ENCODE measurements at places on chromosomes 1 and 21. TPM values are rescaled to one million over a fixed set of nuclear protein-coding genes. Genes with fewer than 3 reads are reported as not detected.

The TEX38 gene
- not detected for total RNA-seq

The OR2L3 gene
- total RNA-seq: not detected

The CFHR1 gene
- total RNA-seq: not detected

The TIMM17A gene
- total RNA-seq: 49.6 TPM

The AMY2B gene
- 30.9 TPM for total RNA-seq

The GJA9 gene
- not detected for total RNA-seq

The ATP1A2 gene
- not detected for total RNA-seq

The LPAR3 gene
- total RNA-seq: 0.87 TPM

The OR10Z1 gene
- total RNA-seq: not detected

The TIE1 gene
- not detected for total RNA-seq

The HOOK1 gene
- 18.1 TPM for total RNA-seq

The PAQR6 gene
- 3.4 TPM for total RNA-seq

The RPTN gene
- total RNA-seq: not detected

The KCNA3 gene
- 112 TPM for total RNA-seq

The CALML6 gene
- total RNA-seq: 0.47 TPM

The GSTM1 gene
- 36.2 TPM for total RNA-seq

The DISP3 gene
- total RNA-seq: 0.55 TPM

The SPRR3 gene
- not detected for total RNA-seq

The USH2A gene
- total RNA-seq: not detected

The CADM3 gene
- not detected for total RNA-seq

The ETV3L gene
- not detected for total RNA-seq

The NBPF10 gene
- 2.4 TPM for total RNA-seq

The ZSWIM5 gene
- total RNA-seq: 0.91 TPM

The KCNN3 gene
- not detected for total RNA-seq

The C1orf174 gene
- 16.8 TPM for total RNA-seq

The PAQR7 gene
- 1.5 TPM for total RNA-seq

The SLC37A1 gene
- total RNA-seq: 16.4 TPM

The PLA2G4A gene
- total RNA-seq: not detected

The RGS1 gene
- total RNA-seq: 428 TPM

The IL12RB2 gene
- total RNA-seq: 0.98 TPM

The NCSTN gene
- 56.6 TPM for total RNA-seq

The IFNLR1 gene
- 1.3 TPM for total RNA-seq

The OR2G6 gene
- not detected for total RNA-seq

The C8B gene
- not detected for total RNA-seq

The SVBP gene
- total RNA-seq: 21.3 TPM
